ENCODE measurements at places on chromosomes 12 and 14. TPM values are rescaled to one million over a fixed set of nuclear protein-coding genes. Genes with fewer than 3 reads are reported as not detected.

LRP1-AS gene
- not detected for polyA plus RNA-seq

MOK gene
- polyA plus RNA-seq: 57.5 TPM

VRTN gene
- not detected for polyA plus RNA-seq

ACRBP gene
- polyA plus RNA-seq: 1.9 TPM

All from spinal cord (tissue), 10 donors.